ENCODE measurements at places on chromosomes 7 and 10. TPM values are rescaled to one million over a fixed set of nuclear protein-coding genes. Genes with fewer than 3 reads are reported as not detected.

EBLN1 gene
- not detected for polyA plus RNA-seq

SPDYE9 gene
- polyA plus RNA-seq, result not detected

ZNF804B gene
- polyA plus RNA-seq, result not detected

HOXA10 gene
- polyA plus RNA-seq, result 0.18 TPM

LRRN3 gene
- polyA plus RNA-seq, result 0.02 TPM

TRPV6 gene
- polyA plus RNA-seq, result 2.5 TPM

BTRC gene
- polyA plus RNA-seq, result 7.8 TPM

NUTM2E gene
- not detected for polyA plus RNA-seq

DCLRE1A gene
- polyA plus RNA-seq, result 3.0 TPM

SPDYE8 gene
- not detected for polyA plus RNA-seq

PIK3AP1 gene
- not detected for polyA plus RNA-seq

RPS24 gene
- 3,275 TPM for polyA plus RNA-seq

CRYGN gene
- not detected for polyA plus RNA-seq

FAM24B gene
- 6.5 TPM for polyA plus RNA-seq

WEE2 gene
- not detected for polyA plus RNA-seq

SORBS1 gene
- polyA plus RNA-seq, result 0.70 TPM

TUBAL3 gene
- 7.4 TPM for polyA plus RNA-seq

SKIDA1 gene
- 0.16 TPM for polyA plus RNA-seq

AIFM2 gene
- polyA plus RNA-seq, result 4.9 TPM

NPFFR1 gene
- polyA plus RNA-seq, result 0.01 TPM

TAS2R41 gene
- not detected for polyA plus RNA-seq

EXOSC1 gene
- polyA plus RNA-seq, result 43.2 TPM

CALML5 gene
- polyA plus RNA-seq, result 0.32 TPM

TACR2 gene
- 0.08 TPM for polyA plus RNA-seq

AKR1C2 gene
- polyA plus RNA-seq, result 40.3 TPM

PARD3 gene
- polyA plus RNA-seq, result 32.1 TPM

ASNS gene
- polyA plus RNA-seq, result 35.9 TPM

All from mammary epithelial cell (primary cell).